ENCODE measurements at places on chromosomes 1 and 21. TPM values are rescaled to one million over a fixed set of nuclear protein-coding genes. Genes with fewer than 3 reads are reported as not detected.

ANGPTL3 gene
- not detected for polyA plus RNA-seq

NBL1 gene
- not detected for polyA plus RNA-seq

LRRC3 gene
- polyA plus RNA-seq, result 0.90 TPM

OR2L3 gene
- polyA plus RNA-seq, result not detected

RSPH1 gene
- polyA plus RNA-seq, result not detected

ZMYND12 gene
- polyA plus RNA-seq, result 2.6 TPM

FOXD3 gene
- not detected for polyA plus RNA-seq

IL12RB2 gene
- not detected for polyA plus RNA-seq

RNF186 gene
- polyA plus RNA-seq, result not detected

SPAG17 gene
- polyA plus RNA-seq, result not detected

USP48 gene
- polyA plus RNA-seq, result 45.0 TPM

RWDD3 gene
- 47.7 TPM for polyA plus RNA-seq

C1QB gene
- not detected for polyA plus RNA-seq

LGR6 gene
- not detected for polyA plus RNA-seq

CLCA4 gene
- not detected for polyA plus RNA-seq
